Stimulated activated CD4-positive, alpha-beta T cell treated with anti-CD3 and anti-CD28 coated beads, TNF-alpha, amount 100 ng/mL, for 4 hours (primary cell): ENCODE measurements at places on chromosomes 7 and 10.

- no peak for DNase-seq
These were observed 80.9 kb downstream of the PFKFB3 start for GRCh38 chr10:6283655-6284054.

GRCh38 chr10:93397020-93397419 lies 85.1 kb downstream of the MYOF start:
- DNase-seq: no peak

- DNase-seq: no peak
These were observed 387.2 kb downstream of the BBS9 start for GRCh38 chr7:33516568-33516967.

DNA sequence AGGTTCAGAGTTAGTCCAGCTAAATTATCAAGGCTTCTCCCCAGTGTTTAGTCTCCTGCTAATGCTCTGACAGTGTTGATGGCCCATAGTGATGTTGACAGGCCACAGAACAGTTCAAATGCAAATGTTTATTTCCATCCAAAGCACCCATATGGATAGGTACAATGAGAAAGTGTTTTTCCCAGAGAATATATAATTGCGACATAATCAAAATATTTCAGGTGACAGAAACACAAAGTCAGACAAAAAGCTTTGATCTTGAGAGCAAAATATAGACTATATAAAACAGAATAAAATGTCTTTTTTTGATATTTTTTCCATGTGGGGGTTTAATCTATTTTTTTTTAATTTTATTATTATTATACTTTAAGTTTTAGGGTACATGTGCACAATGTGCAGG lies 642.3 kb upstream of the SEMA3D start:
- DNase-seq: no peak

GRCh38 chr10:79082631-79083596 lies 14.1 kb downstream of the ZMIZ1 start:
- DNase-seq: no peak

- DNase-seq: no peak
These were observed 19.4 kb downstream of the STMP1 start for GRCh38 chr7:135681762-135682161.

- no peak for DNase-seq
These were observed 80.6 kb downstream of the ETV1 start for GRCh38 chr7:13908667-13909397.

DNA sequence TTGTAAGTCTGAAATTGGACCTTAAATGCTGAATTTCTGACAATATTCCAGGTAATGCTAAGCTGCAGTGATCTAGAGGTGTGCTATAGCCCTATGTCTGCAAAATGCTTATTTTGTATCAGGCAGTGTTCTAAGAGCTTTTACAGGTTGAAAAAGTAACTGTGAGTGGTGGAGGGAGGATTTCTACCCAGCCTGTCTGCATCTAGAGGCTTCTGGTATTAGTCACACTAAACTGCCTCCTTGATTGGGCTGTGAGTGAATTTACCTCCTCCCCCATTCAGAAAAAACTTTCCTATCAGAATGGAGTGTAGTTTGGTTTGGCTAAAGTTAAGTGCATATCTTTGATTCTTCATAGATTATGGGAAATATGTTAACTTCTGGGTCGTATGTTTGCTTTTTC lies 56.8 kb downstream of the BBS9 start:
- no peak for DNase-seq

DNA sequence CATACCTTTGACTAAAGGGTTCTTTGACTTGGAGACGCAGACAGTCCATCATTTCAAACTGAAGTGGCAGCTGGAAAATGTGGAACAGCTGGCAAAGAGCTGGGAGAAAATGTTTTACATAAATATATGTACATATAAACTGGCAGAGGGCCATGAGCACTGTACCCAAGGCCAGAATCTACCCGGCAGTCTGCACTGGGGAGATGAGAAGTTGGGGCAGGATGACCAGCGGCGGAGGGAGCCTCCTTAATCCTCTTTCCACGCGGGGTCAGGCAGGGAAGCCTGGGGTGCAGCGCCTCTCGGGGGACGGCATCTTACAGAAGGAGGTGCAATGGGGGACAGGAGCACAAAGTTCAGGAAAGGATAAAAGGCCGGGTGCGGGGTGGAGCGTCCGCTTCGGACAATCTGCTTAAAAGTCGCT lies 1.3 kb downstream of the GLI3 start:
- DNase-seq: no peak

- no peak for DNase-seq
These were observed 49.5 kb downstream of the VWA2 start for GRCh38 chr10:114288424-114289095.

DNA sequence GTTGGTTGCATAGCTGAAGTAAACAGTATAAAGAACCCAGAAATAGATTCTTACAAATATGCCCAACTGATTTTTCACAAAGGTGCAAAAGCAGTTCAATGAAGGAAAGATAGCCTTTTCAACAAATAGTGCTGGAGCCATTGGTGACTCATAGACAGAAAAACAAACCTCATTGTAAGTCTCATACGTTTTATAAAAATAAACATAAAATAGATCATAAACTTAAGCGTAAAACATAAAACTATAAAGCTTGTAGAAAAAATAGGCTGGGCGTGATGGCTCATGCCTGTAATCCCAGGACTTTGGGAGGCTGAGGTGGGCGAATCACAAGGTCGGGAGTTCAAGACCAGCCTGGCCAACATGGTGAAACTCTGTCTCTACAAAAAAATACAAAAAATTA lies 318.8 kb upstream of the IGFBP3 start:
- DNase-seq: no peak
